A172 (cell line): ENCODE measurements at places on chromosomes 5 and 9.

- DNase-seq: no peak
Measured at GRCh38 chr9:109027176-109027575, 13.9 kb upstream of the CTNNAL1 start.

- DNase-seq: peak; percentile 53
Measured at GRCh38 chr9:136726631-136727191, 14.3 kb downstream of the DIPK1B start.

- no peak for DNase-seq
Measured at GRCh38 chr9:114011313-114011712, 66.8 kb downstream of the AMBP start.

DNA sequence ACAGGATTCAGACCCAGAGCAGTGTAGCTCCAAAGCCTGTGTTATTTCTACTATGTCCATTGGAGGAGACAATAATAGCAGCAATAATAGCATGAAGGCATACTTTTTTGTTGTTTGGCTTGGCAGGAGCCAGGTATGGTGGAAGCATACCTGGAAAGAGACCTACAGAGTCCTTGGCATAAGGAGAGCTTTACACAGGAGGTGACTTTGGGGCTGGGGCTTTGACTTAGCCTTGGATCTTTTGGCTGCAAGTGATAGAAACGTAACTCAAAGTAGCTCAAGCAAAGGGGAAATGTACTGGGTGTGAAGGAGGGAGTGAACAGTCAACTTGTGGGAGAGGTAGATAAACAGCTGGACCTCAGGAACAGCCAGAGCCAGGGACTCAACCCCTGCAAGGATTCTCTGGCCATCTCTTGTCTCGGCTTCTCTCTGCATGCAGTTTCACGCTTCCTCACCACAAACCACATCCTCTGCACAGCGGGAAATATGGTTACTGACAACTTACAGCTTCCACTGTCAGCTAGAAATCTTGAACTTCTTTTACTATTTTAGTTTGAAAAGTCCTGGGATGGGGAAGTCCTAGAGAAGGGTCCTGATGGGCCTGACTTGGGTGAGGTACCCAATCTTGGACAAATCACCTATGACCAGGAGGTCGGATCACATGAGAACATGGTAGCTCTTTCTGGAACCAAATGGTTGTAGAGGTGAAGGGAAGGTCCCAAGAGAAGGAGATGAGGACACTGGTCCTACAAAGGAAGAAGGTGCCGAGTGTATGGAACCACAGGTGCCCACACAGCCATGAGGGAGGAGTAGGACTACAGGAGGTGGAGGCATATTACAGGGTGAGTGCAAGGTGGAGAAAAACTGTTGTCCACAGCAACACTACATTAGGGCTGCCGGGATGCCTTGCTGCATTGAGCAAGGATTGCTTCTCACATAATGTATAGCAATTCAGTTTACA lies 47.0 kb upstream of the TGFBR1 start:
- peak; percentile 98 for DNase-seq

GRCh38 chr9:78902051-78902450 lies 605.1 kb downstream of the PSAT1 start:
- DNase-seq: no peak

- DNase-seq: peak; percentile 85
Measured at GRCh38 chr5:158054223-158055110, 195.5 kb upstream of the CLINT1 start.

- DNase-seq: peak; percentile 14
Measured at GRCh38 chr9:72753266-72753893, 199.5 kb downstream of the ALDH1A1 start.

- DNase-seq: no peak
Measured at GRCh38 chr9:91655215-91655614, 231.6 kb upstream of the NFIL3 start.

- DNase-seq: no peak
Measured at GRCh38 chr5:105726093-105726492, 1944.6 kb downstream of the EFNA5 start.

GRCh38 chr5:10400831-10401230 lies 40.8 kb upstream of the ROPN1L start:
- no peak for DNase-seq

- no peak for DNase-seq
Measured at GRCh38 chr9:92641092-92641809, 28.7 kb downstream of the IPPK start.

GRCh38 chr5:81016116-81016515 lies 56.0 kb downstream of the RASGRF2 start:
- DNase-seq: no peak

DNA sequence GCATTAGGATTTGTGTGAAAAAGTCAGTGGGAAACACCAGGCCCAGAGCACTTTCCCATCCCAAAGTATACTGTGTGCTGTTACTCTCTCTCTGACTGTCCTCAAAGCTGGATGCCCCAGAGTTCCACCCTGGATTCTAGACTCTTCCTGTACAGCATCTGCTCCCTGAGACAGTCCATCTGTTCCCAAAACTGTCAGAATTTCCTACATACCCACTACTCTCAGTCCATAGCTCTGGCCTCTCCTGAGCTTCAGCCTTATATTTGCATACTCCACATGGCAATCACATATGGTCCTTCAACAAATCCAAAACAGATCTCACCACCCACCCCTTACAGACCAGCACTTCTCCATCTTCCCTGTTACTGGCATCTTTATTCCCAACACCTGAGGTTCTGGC lies 9.5 kb downstream of the ELP1 start:
- no peak for DNase-seq

GRCh38 chr9:31519011-31519410 lies 865.4 kb upstream of the ACO1 start:
- DNase-seq: no peak

- DNase-seq: peak; percentile 47
Measured at GRCh38 chr9:127918183-127919107, 1.6 kb upstream of the ST6GALNAC4 start.

- no peak for DNase-seq
Measured at GRCh38 chr9:130638284-130639123, 25.9 kb upstream of the PRDM12 start.

- no peak for DNase-seq
Measured at GRCh38 chr9:136333045-136333444, 5.7 kb downstream of the GPSM1 start.

GRCh38 chr5:140348104-140348503 lies 1.7 kb upstream of the HBEGF start:
- DNase-seq: no peak

DNA sequence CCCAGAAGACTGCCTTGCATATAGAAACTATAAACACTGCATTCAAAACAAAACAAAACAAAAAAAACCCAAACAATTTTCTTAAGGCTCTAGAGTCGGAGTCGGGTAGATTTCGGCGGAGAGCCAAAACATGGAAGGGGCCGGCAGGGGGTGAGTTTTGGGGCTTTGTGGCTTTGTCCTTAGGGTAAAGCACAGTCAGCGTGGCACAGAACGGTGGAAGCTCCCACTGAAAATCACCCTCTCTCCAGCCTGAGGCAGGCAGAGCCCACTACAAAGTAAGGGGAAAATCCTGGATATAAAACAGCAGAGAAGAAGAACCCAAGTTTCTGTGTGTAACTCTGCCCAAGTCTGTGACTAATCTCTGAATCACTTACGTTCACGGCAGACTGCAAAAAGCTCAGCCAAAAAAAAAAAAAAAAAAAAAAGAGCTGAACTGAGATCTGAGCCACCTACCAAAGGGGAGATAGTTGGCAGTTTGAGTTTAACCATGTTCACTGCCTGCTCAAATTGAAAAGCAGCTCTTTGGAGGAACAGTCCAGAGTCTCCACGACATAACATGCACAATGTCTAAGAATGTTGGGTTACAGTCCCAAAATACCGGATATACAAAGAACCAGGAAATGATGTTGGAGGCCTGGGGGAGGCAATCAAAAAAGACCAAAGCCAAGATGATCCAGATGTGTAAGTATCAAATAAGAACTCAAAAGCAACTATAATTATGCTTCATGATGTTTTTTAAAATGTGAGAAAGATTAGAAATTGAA lies 26.6 kb upstream of the OR2K2 start:
- peak; percentile 72 for DNase-seq

GRCh38 chr5:120229036-120229435 lies 235.1 kb upstream of the PRR16 start:
- no peak for DNase-seq

- no peak for DNase-seq
Measured at GRCh38 chr5:1314564-1314982, 19.7 kb upstream of the TERT start.

- DNase-seq: no peak
Measured at GRCh38 chr5:80474929-80475328, 13.0 kb upstream of the FAM151B start.

GRCh38 chr9:3578786-3579185 lies 53.0 kb upstream of the RFX3 start:
- DNase-seq: peak; percentile 1

DNA sequence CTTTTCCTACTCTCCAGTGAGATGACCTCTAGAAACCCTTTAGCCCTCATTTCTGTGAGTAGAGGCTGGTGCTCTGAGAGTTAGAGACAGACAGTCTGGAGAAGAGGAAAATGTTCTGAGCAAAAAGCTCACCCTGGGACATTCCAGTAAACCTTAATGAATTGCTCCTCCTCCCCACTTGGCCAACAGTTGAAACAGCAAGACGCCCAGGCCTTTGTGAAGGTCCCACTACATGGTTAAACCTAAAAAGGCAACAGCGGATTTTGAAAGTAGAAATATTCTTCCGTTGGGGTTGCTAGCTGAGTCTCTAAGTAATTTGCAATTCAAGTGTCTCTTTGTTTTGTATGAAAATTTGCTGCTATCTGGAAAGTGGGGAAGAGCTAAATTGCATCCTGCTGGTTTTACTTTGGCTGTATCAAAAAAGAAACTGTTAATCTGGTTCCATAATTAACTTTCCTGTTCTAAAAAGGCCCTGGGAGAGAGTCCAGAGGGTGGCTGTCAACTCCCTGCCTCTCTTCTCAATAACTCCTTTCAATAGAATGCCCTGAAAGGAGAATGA lies 63.8 kb downstream of the ATP10B start:
- DNase-seq: no peak

DNA sequence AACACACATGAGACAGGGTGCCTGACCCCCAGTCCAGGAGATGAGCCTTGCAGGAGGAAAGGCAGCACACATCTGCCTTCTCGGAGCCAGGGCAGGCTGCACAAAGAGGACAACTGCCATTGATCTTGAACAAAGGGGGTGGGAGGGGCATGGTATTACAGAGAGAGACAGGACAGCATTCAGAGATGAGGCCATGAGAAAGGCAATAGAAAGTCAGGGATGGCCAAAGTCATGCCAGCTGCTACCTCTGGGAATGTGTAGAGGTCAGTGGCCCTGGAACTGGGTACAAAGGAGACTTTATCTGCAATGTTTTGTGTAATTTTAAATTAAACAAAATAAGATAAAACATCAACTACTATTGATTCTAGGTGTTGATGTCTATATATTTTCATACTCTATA lies 43.2 kb downstream of the WDR36 start:
- DNase-seq: no peak

DNA sequence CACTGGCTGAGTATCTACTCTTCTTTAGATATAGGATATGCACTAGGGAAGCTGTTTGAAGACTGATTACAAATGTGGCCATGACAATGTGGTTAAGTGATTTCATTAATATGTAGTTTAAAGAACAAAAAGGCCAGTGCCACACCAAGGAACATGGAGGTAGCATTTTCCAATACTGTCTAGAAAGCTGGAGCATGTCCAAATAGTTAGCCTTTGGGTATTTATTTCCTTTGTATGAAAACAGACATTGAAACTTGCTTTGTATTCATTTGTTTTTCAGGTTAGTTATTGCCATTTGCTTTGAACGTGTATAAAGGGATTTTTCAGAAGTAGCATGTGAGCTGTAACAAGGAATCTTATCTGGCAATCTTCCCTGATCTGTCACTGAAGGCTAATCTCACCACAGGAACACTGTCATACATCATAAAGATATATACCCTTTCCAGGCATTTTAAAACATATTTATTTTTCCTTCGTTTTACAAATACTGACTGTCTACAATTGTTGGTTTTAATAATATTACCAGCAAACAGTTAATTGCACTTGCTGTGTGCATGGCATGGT lies 93.4 kb downstream of the PLPPR1 start:
- no peak for DNase-seq

- no peak for DNase-seq
Measured at GRCh38 chr9:124292696-124293593, 35.2 kb downstream of the NEK6 start.

- DNase-seq: no peak
Measured at GRCh38 chr5:142972064-142972570, 201.9 kb downstream of the ARHGAP26 start.

- no peak for DNase-seq
Measured at GRCh38 chr9:118455788-118456187, 751.6 kb downstream of the TLR4 start.

GRCh38 chr9:85212209-85212608 lies 529.5 kb downstream of the AGTPBP1 start:
- no peak for DNase-seq

- DNase-seq: no peak
Measured at GRCh38 chr9:4838189-4838546, 45.4 kb downstream of the RCL1 start.

DNA sequence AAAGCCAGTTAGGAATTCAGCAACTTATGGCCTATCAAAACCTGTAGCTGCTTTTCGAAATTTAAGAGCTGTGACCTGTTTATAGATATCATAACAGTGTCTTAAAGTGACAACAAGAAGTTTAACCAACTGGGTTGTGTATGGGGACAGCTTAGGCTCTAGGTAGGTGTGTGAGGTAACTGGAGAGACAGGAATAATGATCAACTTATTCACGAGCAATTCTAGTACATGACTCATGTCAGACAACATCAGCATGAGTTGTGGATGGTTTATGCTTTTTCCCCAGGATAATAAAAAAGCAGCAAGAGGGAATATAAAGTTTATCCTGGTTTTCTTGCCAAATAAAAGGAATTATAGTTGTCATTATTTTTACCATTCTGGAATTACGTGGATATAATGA lies 88.6 kb downstream of the GDNF start:
- no peak for DNase-seq

DNA sequence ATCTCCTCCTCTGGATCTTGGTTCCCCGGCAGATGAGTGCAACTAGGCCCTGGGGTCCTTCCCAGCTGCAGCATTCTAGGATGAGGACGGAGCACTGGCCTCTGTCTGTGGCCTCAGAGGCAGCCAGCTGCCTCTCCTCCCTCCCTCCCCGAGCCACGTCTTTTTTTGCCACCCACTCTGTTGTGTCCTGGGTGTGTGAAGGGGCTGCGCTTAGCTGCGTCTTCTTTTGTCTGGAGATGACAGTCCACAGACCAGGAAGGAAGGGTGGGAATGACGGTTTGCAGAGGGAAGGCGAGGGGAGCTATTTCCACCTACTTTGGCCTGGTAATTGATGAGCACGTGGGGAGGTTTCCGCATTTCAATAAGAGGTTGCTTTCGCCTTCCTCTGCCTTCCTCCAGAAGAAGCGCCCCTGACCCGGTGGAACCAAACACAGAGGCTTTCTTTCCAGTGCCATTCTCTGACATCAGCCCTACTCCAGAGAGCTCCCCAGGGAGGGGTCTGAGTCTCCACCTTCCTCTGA lies 34.5 kb upstream of the GABRP start:
- DNase-seq: no peak

GRCh38 chr5:65923339-65923738 lies 3.0 kb upstream of the ERBIN start:
- DNase-seq: peak; percentile 35

GRCh38 chr5:107653685-107654084 lies 17.1 kb downstream of the EFNA5 start:
- DNase-seq: no peak
